ENCODE measurements at places on chromosomes 5 and 9. TPM values are rescaled to one million over a fixed set of nuclear protein-coding genes. Genes with fewer than 3 reads are reported as not detected.

Gene FAM151B
- total RNA-seq = 2.9 TPM

Gene FCN1
- total RNA-seq = not detected

Gene SNCAIP
- 0.84 TPM for total RNA-seq

Gene DENND4C
- 20.4 TPM for total RNA-seq

Gene ANGPTL2
- total RNA-seq = 17.5 TPM

Gene ARHGEF39
- total RNA-seq = 0.53 TPM

Gene UGT3A2
- 0.86 TPM for total RNA-seq

Gene ROR2
- 4.9 TPM for total RNA-seq

Gene SHLD3
- total RNA-seq = 2.7 TPM

Gene ARAP3
- 17.4 TPM for total RNA-seq

Gene PCDHB14
- total RNA-seq = 6.4 TPM

Gene CATSPER3
- total RNA-seq = 0.39 TPM

Gene EFNA5
- total RNA-seq = 59.3 TPM

Gene PTGR1
- 36.9 TPM for total RNA-seq

Gene BNC2
- total RNA-seq = 38.0 TPM

Gene PRR16
- total RNA-seq = 9.1 TPM

Gene PCDHGC5
- total RNA-seq = 10.9 TPM

Gene PPP6C
- total RNA-seq = 41.1 TPM

Gene VCAN
- 542 TPM for total RNA-seq

Gene PTGES
- total RNA-seq = 1.2 TPM

Data from astrocyte (in vitro differentiated cells and primary cell).